ENCODE measurements at places on chromosomes 5 and 9. TPM values are rescaled to one million over a fixed set of nuclear protein-coding genes. Genes with fewer than 3 reads are reported as not detected.

Gene IL4
- polyA plus RNA-seq, result not detected

Gene EGFLAM
- polyA plus RNA-seq, result 1.2 TPM

Gene TAF7
- polyA plus RNA-seq, result 21.8 TPM

Gene GRM6
- polyA plus RNA-seq, result not detected

Gene FOXD4L3
- polyA plus RNA-seq, result not detected

Gene NUTM2F
- polyA plus RNA-seq, result not detected

Gene ROR2
- polyA plus RNA-seq, result not detected

Gene PIP5K1B
- polyA plus RNA-seq, result not detected

Gene PRR16
- polyA plus RNA-seq, result 0.88 TPM

Gene IFNB1
- polyA plus RNA-seq, result not detected

Gene C5orf34
- 2.2 TPM for polyA plus RNA-seq

Gene SAP30L
- polyA plus RNA-seq, result 21.7 TPM

Gene PAEP
- not detected for polyA plus RNA-seq

Gene ALDH1A1
- polyA plus RNA-seq, result 73.4 TPM

Gene NR4A3
- 0.11 TPM for polyA plus RNA-seq

Gene EIF4E1B
- polyA plus RNA-seq, result not detected

Gene CD72
- not detected for polyA plus RNA-seq

Gene CAVIN4
- 0.43 TPM for polyA plus RNA-seq

Gene NIM1K
- 0.14 TPM for polyA plus RNA-seq

Gene NPR3
- polyA plus RNA-seq, result 0.03 TPM

Gene WDR38
- polyA plus RNA-seq, result not detected

Gene BTNL9
- polyA plus RNA-seq, result 0.33 TPM

Gene DEPDC1B
- polyA plus RNA-seq, result 6.7 TPM

Gene PCDHB5
- 0.49 TPM for polyA plus RNA-seq

Gene IL3
- not detected for polyA plus RNA-seq

Gene TEX48
- not detected for polyA plus RNA-seq

Gene ARPC5L
- 60.7 TPM for polyA plus RNA-seq

Gene C5orf47
- not detected for polyA plus RNA-seq

Gene GPR21
- 0.62 TPM for polyA plus RNA-seq

Gene PTPA
- 108 TPM for polyA plus RNA-seq

Gene KIF27
- 0.28 TPM for polyA plus RNA-seq

Gene NEURL1B
- 0.44 TPM for polyA plus RNA-seq

Gene SLC34A3
- not detected for polyA plus RNA-seq

Gene SYNPO
- polyA plus RNA-seq, result 68.4 TPM

Gene OLFML2A
- polyA plus RNA-seq, result 0.81 TPM

Gene ZNF879
- 1.2 TPM for polyA plus RNA-seq

Gene FIBCD1
- 0.29 TPM for polyA plus RNA-seq

Gene PCDH1
- 124 TPM for polyA plus RNA-seq

Gene PANK3
- polyA plus RNA-seq, result 6.0 TPM

Gene SPEF2
- 0.28 TPM for polyA plus RNA-seq

Gene NEUROG1
- not detected for polyA plus RNA-seq

Gene ZNF367
- 1.2 TPM for polyA plus RNA-seq

Gene CNTNAP3
- polyA plus RNA-seq, result 11.1 TPM

Gene AGPAT2
- 55.3 TPM for polyA plus RNA-seq

Gene SPATA31A7
- polyA plus RNA-seq, result not detected

Gene SAXO1
- not detected for polyA plus RNA-seq

Gene FLT4
- 50.9 TPM for polyA plus RNA-seq

Gene CLIC3
- polyA plus RNA-seq, result 2.3 TPM

Gene ANKRD55
- 1.0 TPM for polyA plus RNA-seq

Gene PRKAA1
- 25.5 TPM for polyA plus RNA-seq

Gene PALM2AKAP2
- polyA plus RNA-seq, result 0.01 TPM

Gene SLC1A1
- polyA plus RNA-seq, result 5.2 TPM

Gene TMC1
- polyA plus RNA-seq, result 0.30 TPM

Gene PCDHB16
- polyA plus RNA-seq, result 0.18 TPM

Gene SPINK4
- not detected for polyA plus RNA-seq

Gene PCDHB4
- 0.10 TPM for polyA plus RNA-seq

Gene LECT2
- not detected for polyA plus RNA-seq

Gene KCNV2
- not detected for polyA plus RNA-seq

Gene MEGF10
- polyA plus RNA-seq, result 0.30 TPM

Data from endothelial cell of umbilical vein (primary cell).